Activated CD8-positive, alpha-beta T cell treated with anti-CD3 and anti-CD28 coated beads for 36 hours (primary cell): ENCODE measurements at places on chromosomes 7 and 10. TPM values are rescaled to one million over a fixed set of nuclear protein-coding genes. Genes with fewer than 3 reads are reported as not detected.

The PALS2 gene
- total RNA-seq: 32.6 TPM

- no peaks in the 10 kb centered on the region for H3K27me3 ChIP-seq
- H3K27ac ChIP-seq: peak overlapping the region; percentile 9
- no peak overlapping the region for H3K4me3 ChIP-seq
- H3K4me1 ChIP-seq: peaks cover 42% of the 10 kb centered on the region
These were observed 28.1 kb upstream of the LRRC4 start for GRCh38 chr7:128059143-128059988.

GRCh38 chr10:29411666-29412315 is 122.9 kb downstream of the LYZL1 start:
- DNase-seq: peak; percentile 12
- H3K27me3 ChIP-seq: no peaks in the 10 kb centered on the region
- H3K36me3 ChIP-seq: peaks cover 6% of the 10 kb centered on the region
- no peak overlapping the region for H3K4me3 ChIP-seq
- peaks cover 39% of the 10 kb centered on the region for H3K4me1 ChIP-seq
- no peak overlapping the region for H3K27ac ChIP-seq

The GIMAP4 gene
- total RNA-seq: 88.3 TPM

The SH3PXD2A gene
- 7.4 TPM for total RNA-seq

The CD36 gene
- total RNA-seq: not detected

The PTN gene
- not detected for total RNA-seq

GRCh38 chr7:129778770-129779601 is 167.5 kb downstream of the NRF1 start:
- DNase-seq: peak; percentile 17
- H3K27ac ChIP-seq: no peak overlapping the region
- peak overlapping the region; percentile 38 for H3K4me3 ChIP-seq
- no peaks in the 10 kb centered on the region for H3K36me3 ChIP-seq

The HOXA5 gene
- not detected for total RNA-seq

The PNLIPRP3 gene
- not detected for total RNA-seq

The TACC2 gene
- total RNA-seq: not detected

GRCh38 chr10:122010405-122011050 is 21.6 kb downstream of the TACC2 start:
- H3K4me1 ChIP-seq: no peaks in the 10 kb centered on the region
- H3K27me3 ChIP-seq: peaks cover 10% of the 10 kb centered on the region
- no peak overlapping the region for H3K4me3 ChIP-seq
- H3K27ac ChIP-seq: no peak overlapping the region
- no peak for DNase-seq
- H3K36me3 ChIP-seq: no peaks in the 10 kb centered on the region

The SERPINE1 gene
- 1.3 TPM for total RNA-seq

The EFCAB10 gene
- total RNA-seq: not detected

DNA sequence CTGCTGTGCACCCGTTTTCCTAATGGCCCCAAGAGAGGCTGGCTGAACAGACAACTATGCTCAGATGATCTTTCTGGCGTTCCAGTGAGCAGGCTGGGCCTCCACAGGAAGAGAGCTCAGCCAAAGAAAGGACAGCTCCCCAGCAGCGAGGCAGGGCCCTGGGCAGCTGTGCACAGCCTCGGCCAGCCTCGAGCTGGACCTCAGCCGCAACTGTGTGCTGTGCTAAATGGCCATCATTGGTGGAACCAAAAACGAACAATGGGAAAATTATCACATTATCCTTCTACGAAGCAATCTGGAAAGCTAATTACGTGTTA is 97.5 kb downstream of the CTBP2 start:
- peaks cover 15% of the 10 kb centered on the region for H3K4me1 ChIP-seq
- no peaks in the 10 kb centered on the region for H3K36me3 ChIP-seq

DNA sequence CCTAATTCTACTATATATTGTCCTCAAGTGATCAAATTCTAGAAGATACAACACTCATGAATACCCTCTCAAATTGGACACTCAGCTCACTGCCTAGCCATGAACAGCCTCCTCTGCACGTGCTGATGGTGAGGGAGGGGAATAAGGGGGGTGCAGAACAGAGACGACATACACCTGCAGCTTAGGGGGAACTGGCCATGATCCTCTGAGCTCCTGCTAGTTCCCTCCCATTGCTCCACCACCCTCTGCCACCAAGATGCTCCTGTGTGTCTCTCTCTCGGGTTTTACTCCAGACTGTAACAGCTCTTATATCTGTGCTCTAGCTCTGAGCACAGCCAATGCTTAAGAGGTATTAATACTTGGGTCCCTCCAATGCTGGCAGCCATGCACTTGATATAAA is 70.7 kb downstream of the VOPP1 start:
- no peak for DNase-seq
- no peaks in the 10 kb centered on the region for H3K36me3 ChIP-seq
- no peak overlapping the region for H3K4me3 ChIP-seq
- peaks cover 39% of the 10 kb centered on the region for H3K4me1 ChIP-seq
- no peaks in the 10 kb centered on the region for H3K27me3 ChIP-seq
- no peak overlapping the region for H3K27ac ChIP-seq

The TRPV5 gene
- not detected for total RNA-seq

DNA sequence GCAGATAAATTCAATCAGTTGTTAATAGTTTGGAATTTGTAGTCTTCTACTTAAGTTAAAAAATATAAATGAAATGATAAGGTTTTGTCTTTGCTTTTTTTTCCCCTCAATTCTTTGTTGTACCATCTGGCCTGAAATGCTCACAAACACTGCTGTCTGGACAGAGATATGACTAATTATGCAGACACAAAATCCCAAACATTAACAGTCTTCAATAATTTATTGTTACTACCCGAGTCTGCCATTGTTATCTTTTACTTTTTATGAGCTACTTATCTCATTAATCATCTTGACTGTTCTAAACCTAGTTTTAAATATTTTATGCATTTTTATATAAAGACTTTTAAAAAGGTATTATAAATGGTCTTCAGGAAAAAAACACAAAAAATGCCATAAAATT is 64.7 kb upstream of the THSD7A start:
- DNase-seq: no peak
- H3K4me3 ChIP-seq: no peak overlapping the region
- H3K27ac ChIP-seq: no peak overlapping the region

The TRIL gene
- not detected for total RNA-seq

GRCh38 chr7:46153583-46153950 is 232.5 kb upstream of the IGFBP3 start:
- H3K27ac ChIP-seq: no peak overlapping the region
- H3K36me3 ChIP-seq: no peaks in the 10 kb centered on the region
- no peaks in the 10 kb centered on the region for H3K27me3 ChIP-seq
- no peaks in the 10 kb centered on the region for H3K4me1 ChIP-seq
- H3K4me3 ChIP-seq: no peak overlapping the region

DNA sequence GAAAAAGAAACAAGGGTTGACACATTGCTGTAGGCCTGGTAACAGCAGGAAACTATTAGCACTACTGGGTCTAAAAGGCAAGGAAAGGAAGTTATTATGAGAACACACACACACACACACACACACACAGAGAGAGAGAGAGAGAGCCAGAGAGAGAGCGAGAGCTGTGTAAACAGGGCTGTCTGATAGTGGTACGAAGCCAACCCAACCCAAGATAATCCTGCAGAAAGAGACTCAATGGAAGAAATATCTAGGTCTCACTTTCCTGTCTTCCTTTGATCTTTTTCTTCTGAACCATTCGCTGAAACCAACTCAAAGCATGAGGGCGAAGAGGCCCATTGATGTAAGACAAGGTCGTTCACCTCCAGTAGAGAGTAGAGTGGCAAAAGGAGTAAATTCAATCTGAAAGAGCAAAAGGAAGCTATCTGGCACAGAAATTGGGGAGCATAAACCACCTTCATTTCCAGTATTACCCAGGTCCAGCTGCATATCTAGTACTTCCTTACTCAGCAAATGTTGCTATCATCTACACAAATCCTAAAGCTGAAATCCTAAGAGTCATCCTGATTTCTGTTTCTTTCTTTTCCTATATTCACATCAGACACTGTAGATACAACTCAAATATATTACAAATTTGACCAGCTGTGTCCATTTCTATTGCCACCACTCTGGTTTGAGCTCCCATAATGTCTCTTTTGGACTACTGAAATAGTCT is 110.2 kb downstream of the TMEM26 start:
- DNase-seq: no peak
- no peak overlapping the region for H3K27ac ChIP-seq
- peaks cover 10% of the 10 kb centered on the region for H3K4me1 ChIP-seq
- no peaks in the 10 kb centered on the region for H3K27me3 ChIP-seq

The CCZ1 gene
- 107 TPM for total RNA-seq

The SCIN gene
- not detected for total RNA-seq

- peaks cover 6% of the 10 kb centered on the region for H3K27me3 ChIP-seq
- H3K4me3 ChIP-seq: no peak overlapping the region
- no peaks in the 10 kb centered on the region for H3K36me3 ChIP-seq
- H3K4me1 ChIP-seq: no peaks in the 10 kb centered on the region
- no peak for DNase-seq
- H3K27ac ChIP-seq: no peak overlapping the region
These were observed 36.9 kb upstream of the EGFR start for GRCh38 chr7:54981913-54982312.

GRCh38 chr7:11491811-11492210 is 340.2 kb downstream of the THSD7A start:
- no peaks in the 10 kb centered on the region for H3K27me3 ChIP-seq
- H3K4me1 ChIP-seq: no peaks in the 10 kb centered on the region
- H3K36me3 ChIP-seq: no peaks in the 10 kb centered on the region
- H3K4me3 ChIP-seq: no peak overlapping the region

GRCh38 chr7:127250312-127251035 is 2.3 kb downstream of the GRM8 start:
- H3K4me1 ChIP-seq: peaks cover 13% of the 10 kb centered on the region
- DNase-seq: no peak
- no peak overlapping the region for H3K4me3 ChIP-seq
- H3K27me3 ChIP-seq: peaks cover 62% of the 10 kb centered on the region
- H3K36me3 ChIP-seq: no peaks in the 10 kb centered on the region

- H3K36me3 ChIP-seq: no peaks in the 10 kb centered on the region
- H3K27ac ChIP-seq: no peak overlapping the region
- no peak overlapping the region for H3K4me3 ChIP-seq
- no peaks in the 10 kb centered on the region for H3K27me3 ChIP-seq
- H3K4me1 ChIP-seq: no peaks in the 10 kb centered on the region
- DNase-seq: no peak
These were observed 1381.5 kb upstream of the CELF2 start for GRCh38 chr10:9636216-9636615.

- peaks cover 17% of the 10 kb centered on the region for H3K36me3 ChIP-seq
- DNase-seq: no peak
- peaks cover 19% of the 10 kb centered on the region for H3K4me1 ChIP-seq
- no peak overlapping the region for H3K4me3 ChIP-seq
These were observed 25.0 kb downstream of the GPR22 start for GRCh38 chr7:107494884-107495283.

DNA sequence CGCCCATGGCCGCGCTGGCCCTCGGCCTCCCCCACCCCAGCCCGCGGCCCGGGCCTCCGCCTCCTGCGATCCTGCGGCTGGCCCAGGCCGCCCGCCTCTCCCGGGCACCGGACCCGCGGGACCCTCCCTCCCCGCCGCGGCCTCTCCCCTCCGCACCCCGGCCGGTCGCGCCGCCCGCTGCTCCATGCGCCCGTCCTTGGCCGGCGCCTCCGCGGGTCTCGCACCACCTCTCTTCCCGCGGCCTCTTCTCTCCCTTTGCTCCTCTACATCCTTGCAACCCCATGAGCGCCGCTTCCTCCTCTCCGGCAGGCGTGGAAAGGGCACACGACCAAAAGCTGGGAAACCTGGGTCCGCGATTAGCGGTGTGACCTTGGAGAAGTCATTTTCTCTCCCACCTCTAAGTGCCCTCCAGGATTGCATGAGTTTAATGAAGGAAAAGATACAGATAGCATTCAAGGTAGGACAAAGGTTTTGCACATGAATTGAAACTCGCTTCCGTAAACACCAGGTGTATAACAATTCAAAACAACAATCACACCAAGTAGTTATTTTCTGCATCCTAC is 448 bp upstream of the SRPK2 start:
- peak overlapping the region; percentile 88 for H3K27ac ChIP-seq
- H3K4me1 ChIP-seq: peaks cover 29% of the 10 kb centered on the region
- H3K4me3 ChIP-seq: peak overlapping the region; percentile 89
- peak; percentile 34 for DNase-seq

GRCh38 chr10:92719991-92720830 is 30.5 kb downstream of the HHEX start:
- no peak for DNase-seq
- H3K27me3 ChIP-seq: peaks cover 8% of the 10 kb centered on the region
- H3K36me3 ChIP-seq: no peaks in the 10 kb centered on the region
- H3K4me3 ChIP-seq: no peak overlapping the region
- no peak overlapping the region for H3K27ac ChIP-seq

The ANKRD61 gene
- 0.27 TPM for total RNA-seq

The BET1 gene
- total RNA-seq: 17.6 TPM

The SORBS1 gene
- 0.13 TPM for total RNA-seq

The GJC3 gene
- 0.47 TPM for total RNA-seq

- peak overlapping the region; percentile 33 for H3K4me3 ChIP-seq
- no peak for DNase-seq
- H3K36me3 ChIP-seq: no peaks in the 10 kb centered on the region
- peaks cover 16% of the 10 kb centered on the region for H3K27me3 ChIP-seq
These were observed 1.4 kb downstream of the BAIAP2L1 start for GRCh38 chr7:98399462-98399861.

- H3K27me3 ChIP-seq: no peaks in the 10 kb centered on the region
- H3K4me3 ChIP-seq: no peak overlapping the region
- no peak overlapping the region for H3K27ac ChIP-seq
- DNase-seq: no peak
- H3K36me3 ChIP-seq: no peaks in the 10 kb centered on the region
These were observed 219.5 kb upstream of the POT1 start for GRCh38 chr7:125149151-125149550.

- peaks cover 30% of the 10 kb centered on the region for H3K4me1 ChIP-seq
- no peaks in the 10 kb centered on the region for H3K27me3 ChIP-seq
- H3K36me3 ChIP-seq: peaks cover 32% of the 10 kb centered on the region
These were observed 573 bp downstream of the PMPCB start for GRCh38 chr7:103297837-103298179.

DNA sequence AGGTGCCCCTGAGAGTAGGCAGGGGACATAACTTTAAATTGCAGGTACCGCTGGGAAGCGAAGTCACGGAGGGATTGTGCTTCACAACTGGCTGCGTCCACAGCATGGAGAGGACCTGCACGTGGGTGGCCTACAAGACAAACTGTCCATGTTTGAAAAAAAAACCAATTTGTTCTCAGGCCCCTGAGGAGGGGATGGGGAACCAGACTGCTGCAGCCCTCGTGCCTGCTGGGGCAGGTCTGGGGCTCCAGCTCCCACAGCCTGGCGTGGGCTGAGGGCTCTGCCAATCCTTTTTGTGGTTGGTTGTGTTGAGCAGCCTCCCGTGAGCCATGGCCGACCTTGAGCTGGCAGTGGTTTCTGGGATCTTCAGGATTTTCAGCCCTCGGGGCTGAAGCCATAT is 9.7 kb downstream of the SFRP5 start:
- no peak overlapping the region for H3K27ac ChIP-seq
- H3K36me3 ChIP-seq: peaks cover 16% of the 10 kb centered on the region
- H3K4me1 ChIP-seq: no peaks in the 10 kb centered on the region
- H3K4me3 ChIP-seq: no peak overlapping the region
- no peak for DNase-seq

GRCh38 chr7:70439651-70440050 is 692.3 kb upstream of the GALNT17 start:
- H3K4me1 ChIP-seq: peaks cover 6% of the 10 kb centered on the region
- no peaks in the 10 kb centered on the region for H3K27me3 ChIP-seq
- no peak overlapping the region for H3K27ac ChIP-seq

GRCh38 chr7:84982199-84982598 is 204.7 kb downstream of the SEMA3D start:
- H3K36me3 ChIP-seq: no peaks in the 10 kb centered on the region
- no peak for DNase-seq
- no peak overlapping the region for H3K27ac ChIP-seq
- H3K27me3 ChIP-seq: no peaks in the 10 kb centered on the region
- H3K4me1 ChIP-seq: no peaks in the 10 kb centered on the region

GRCh38 chr7:74193054-74193453 is 16.8 kb upstream of the LAT2 start:
- peaks cover 75% of the 10 kb centered on the region for H3K36me3 ChIP-seq
- peaks cover 24% of the 10 kb centered on the region for H3K4me1 ChIP-seq
